ENCODE measurements at places on chromosomes 6 and 20.

- DNase-seq, result peak; percentile 97
Measured at GRCh38 chr20:29878281-29878741, 1379.2 kb upstream of the DEFB115 start.

DNA sequence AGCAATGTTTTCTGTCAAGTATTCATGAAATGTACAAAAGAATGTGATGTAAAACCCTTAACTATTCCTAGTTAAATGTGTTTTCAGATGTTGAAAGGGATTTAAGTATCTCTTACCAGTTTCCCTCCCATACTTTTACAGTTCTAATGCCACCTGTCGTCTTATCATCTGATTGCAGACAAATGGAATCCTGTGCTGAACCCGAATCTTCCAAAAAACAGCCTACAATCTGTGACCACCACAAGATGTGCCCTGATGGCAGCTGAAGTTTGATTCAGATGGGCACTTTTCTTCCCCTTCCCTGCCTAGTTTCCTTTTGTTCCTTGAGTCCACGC is 1.9 kb downstream of the TOMM6 start:
- DNase-seq, result no peak

DNA sequence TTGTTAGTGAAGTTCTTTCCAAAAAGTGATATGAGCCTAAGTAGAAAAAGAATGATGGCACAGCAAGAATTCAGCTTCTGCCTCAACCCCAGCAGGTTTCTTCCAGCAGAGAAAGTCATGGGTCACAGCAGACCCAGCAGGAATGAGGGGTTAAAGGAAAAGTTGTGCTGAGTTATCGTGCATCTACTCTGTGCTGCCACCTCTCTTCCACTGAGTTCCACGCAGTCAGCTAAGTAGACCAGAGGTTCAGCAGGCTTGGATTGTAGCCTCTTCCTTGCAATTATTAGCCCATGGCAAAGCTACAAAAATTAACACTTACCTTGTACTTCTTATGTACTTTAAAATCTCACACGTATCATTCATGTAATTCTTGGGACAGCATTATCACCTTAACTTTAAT is 510.8 kb downstream of the PTPRT start:
- DNase-seq, result no peak

DNA sequence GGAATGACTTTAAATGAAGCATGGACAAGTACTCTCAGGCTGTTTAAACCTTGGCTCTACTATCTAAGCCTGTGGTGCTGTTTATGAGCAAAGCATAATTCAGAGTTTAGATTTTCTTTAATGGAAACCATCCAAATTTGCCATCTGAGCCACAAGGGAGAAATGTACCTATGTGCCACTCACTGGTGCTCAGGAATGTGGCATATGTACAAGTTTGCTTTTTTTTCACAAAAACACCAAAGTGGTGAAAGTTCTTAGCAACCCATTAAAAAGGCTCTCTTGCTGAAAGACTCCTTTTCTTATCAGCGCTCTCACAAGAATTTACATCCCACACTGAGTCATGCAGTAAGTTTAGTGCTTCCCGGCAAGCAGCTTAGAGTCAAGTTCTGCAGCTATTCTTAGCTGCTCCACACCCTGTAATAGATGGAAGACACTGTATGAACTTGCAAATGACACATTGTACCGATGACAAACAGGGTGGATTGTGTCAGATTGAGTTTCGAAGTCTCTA is 57.3 kb upstream of the MLIP start:
- DNase-seq, result no peak

DNA sequence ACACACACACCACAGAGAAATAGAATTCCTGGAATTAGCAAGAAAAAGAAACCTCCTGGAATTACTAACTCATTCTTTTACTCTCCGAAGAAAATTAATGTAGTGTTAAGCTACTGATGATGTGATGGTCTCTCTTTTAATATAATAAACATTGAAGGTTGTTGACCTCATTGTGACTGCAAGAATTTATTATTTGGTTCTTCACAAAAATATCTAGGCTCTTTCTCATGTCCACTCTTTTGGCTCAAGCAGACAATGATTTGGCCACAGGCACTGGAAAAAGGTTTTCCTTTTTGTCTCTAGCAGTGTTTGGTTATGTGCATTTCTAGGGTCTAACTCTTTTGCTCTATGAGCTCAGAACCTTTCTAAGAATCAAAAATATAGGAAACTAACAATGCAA is 811.9 kb downstream of the TENT5A start:
- DNase-seq, result no peak

DNA sequence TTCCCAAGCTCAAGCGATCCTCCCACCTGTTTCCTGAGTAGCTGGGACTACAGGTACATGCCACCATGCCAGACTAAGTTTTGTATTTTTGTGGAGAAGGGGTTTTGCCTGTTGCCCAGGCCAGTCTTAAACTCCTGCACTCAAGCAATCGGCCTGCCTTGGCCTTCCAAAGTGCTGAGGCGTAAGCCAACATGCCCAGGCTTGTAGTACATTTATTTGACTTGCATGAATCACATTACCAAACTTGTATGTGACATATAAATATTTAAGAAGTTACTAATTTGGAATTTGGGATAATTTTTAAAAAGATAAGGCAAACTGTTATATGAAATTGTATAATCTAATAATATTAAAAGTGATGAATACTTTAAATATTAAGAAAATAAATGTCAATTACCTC is 157.6 kb downstream of the MCHR2 start:
- no peak for DNase-seq

DNA sequence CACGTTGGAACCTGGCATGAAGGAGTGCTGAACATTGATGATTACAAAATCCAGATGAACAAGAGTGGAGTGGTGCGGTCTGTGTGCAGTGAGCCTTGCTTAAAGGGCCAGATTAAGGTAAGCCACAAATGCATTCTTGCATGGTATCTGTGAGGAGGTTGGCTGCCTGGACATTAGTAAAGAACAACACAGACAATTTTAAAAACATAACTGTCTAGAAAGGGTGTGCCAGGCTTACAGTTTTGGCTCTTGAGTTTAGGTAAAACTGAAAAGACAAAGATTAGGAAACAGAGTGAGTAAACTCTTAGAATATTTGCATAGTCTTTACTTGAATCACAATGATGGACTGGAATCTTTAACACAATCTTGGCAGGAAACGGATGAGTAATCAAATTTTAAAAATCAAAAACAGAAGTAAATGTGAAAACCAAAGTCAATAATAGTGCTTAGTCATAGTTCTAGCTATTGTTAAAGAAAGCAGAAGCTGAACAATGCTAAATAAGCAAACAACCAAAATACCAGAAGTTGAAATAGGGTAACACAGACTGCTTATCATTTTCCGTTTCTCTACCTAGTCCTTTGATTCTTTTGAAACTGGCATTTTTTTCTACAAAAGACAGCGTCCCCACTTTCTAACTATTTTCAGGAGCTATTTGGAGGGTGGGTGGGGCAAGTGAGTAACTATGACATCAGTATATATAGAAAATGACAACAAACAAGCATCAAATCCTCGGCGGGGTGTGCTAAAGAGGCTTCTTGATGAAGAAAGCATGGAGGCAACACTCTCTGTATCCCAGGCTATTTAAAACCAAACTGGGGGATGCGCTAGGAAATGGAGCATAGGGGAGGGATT is 185.8 kb upstream of the RAB32 start:
- no peak for DNase-seq

- DNase-seq, result no peak
Measured at GRCh38 chr6:131381052-131381708, 191.8 kb upstream of the ARG1 start.

DNA sequence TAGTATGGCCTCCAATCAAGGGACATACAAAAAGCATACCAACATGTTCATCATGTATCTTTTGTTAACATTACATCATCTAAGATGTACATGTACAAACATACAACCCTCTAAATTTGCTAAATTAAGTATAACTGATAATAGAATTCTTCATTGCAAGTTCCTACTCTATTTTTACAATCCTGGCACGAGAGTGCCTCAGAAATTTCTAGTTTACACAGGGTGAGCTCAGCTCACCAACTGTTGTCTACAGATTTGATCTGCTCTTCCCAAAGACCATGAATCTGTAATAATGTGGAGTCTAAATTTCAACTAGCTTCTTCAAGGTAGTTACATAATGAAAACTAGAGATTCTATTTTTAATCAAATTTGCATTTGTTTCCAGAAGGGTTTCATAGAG is 179.7 kb downstream of the HIVEP2 start:
- no peak for DNase-seq

DNA sequence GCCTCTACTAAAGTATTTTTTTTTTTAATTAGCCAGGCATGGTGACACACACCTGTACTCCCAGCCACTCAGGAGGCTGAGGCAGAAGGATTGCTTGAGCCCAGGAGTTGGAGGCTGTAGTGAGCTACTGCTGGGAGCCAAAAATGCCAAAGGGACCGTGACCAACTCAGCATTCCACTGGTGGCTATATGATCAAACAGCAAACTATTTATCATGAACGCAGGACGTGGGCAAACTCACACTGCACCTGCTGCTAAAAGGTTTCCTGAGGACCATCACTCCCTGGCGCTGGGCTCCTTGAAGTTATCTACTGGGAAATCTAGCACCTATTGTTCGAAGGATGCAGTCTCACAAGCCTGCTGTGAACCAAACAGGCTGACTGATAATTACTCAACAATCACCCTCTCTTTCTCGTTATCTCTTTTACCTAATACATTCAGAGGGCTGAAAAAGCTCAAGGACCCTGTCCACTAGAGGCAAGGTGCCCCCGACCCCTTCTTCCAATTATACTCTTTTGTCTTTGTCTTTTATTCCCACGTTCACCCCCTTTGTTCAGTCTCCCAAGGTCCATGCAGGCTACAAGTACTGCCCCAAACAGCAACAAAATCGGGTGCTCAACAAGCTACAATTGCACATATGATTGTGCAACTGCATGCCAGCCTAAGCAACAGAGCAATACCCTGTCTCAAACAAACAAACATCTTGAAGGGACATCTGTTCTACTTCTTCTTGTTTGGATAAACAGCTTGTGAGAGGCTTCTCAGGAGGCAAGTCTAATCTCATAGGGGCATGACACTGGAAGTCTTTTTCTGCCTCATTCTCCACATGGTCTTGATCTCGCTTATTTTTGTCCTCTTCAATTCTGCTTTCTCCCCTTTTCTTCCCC is 47.7 kb upstream of the PLN start:
- DNase-seq, result no peak

DNA sequence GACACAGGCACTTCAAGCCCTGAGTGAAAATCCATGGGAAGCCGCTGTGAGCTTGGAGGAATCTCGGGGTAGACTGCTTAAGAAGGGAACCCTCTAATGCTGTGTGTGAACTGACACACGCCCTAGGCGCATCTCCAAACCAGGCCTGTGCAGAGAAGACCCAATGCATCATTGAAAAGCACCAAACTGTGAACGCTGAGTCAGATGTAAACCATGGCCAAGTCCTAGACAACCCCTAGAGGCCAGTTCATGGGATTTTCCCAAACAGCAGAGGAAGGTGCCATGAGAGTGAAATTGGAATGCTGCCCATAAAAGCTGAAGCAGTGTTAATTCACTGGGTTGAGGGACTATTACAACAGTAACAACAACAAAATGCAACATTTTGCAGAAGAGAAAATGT is 296.5 kb downstream of the SMOC2 start:
- no peak for DNase-seq

Measured in chondrocyte (in vitro differentiated cells).